ENCODE measurements at places on chromosomes 7 and 10.

DNA sequence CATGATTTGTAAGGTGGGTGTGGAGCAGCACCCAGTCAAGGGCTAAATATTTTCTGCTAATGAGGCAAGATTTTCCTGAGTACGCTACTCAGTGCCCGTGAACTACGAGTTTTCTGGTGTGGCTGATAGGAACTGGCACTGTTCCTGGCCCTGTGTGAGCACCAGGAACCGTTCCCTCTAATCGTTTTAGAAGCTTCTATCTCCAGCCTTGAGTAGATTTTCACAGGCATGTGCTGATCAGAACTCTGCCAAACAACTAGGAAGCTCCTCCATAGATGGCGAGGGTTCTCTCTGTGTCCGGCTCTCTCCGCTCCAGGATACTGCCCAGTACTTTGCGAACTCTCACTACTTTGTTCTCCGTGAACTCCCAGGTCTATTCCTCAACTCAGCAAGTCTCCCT lies 17.7 kb downstream of the TRIM4 start:
- DNase-seq: no peak
- no peaks in the 10 kb centered on the region for H3K4me1 ChIP-seq
- peaks cover 47% of the 10 kb centered on the region for H3K36me3 ChIP-seq
- no peak overlapping the region for H3K4me3 ChIP-seq
- no peaks in the 10 kb centered on the region for H3K27me3 ChIP-seq

DNA sequence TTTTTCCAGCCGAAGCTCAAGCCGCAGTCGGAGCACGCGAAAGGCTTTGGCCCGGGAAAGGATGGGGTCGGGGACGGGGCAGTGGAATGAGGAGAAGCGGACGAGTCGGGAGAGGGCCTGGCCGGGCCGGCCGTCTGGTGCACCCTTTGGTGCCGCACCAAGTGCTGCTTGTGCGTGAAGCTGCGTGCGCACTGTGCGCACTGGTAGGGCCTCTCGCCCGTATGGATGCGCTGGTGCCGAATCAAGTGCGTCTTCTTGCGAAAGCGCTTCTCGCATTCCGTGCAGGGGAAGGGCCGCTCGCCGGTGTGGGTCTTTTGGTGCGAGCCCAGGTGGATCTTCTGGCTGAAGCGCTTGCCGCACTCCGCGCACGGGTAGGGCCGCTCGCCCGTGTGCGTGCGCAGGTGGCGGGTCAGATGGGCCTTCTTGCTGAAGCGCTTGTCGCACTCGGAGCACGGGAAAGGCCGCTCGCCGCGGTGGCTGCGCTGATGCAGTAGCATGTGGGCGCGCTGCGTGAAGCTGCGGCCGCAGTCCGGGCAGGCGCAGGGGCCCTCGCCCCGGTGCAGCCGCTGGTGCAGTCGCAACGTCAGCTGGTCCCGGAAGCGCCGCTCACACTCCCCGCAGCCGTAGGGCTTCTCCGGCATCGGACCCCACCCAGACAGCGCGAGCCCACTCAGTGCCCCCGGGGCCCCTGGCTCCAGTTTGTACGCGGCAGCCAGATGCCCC lies 7.8 kb downstream of the ZNF467 start:
- no peaks in the 10 kb centered on the region for H3K4me1 ChIP-seq
- DNase-seq: no peak
- no peak overlapping the region for H3K4me3 ChIP-seq
- H3K27me3 ChIP-seq: no peaks in the 10 kb centered on the region
- no peak overlapping the region for H3K27ac ChIP-seq

GRCh38 chr7:122616951-122617350 lies 82.0 kb downstream of the RNF133 start:
- H3K36me3 ChIP-seq: no peaks in the 10 kb centered on the region
- no peaks in the 10 kb centered on the region for H3K27me3 ChIP-seq
- no peak for DNase-seq
- H3K4me1 ChIP-seq: no peaks in the 10 kb centered on the region

GRCh38 chr7:77579797-77580196 lies 42.7 kb downstream of the PTPN12 start:
- peaks cover 5% of the 10 kb centered on the region for H3K4me1 ChIP-seq
- H3K4me3 ChIP-seq: no peak overlapping the region
- H3K36me3 ChIP-seq: peaks cover 4% of the 10 kb centered on the region
- DNase-seq: no peak

DNA sequence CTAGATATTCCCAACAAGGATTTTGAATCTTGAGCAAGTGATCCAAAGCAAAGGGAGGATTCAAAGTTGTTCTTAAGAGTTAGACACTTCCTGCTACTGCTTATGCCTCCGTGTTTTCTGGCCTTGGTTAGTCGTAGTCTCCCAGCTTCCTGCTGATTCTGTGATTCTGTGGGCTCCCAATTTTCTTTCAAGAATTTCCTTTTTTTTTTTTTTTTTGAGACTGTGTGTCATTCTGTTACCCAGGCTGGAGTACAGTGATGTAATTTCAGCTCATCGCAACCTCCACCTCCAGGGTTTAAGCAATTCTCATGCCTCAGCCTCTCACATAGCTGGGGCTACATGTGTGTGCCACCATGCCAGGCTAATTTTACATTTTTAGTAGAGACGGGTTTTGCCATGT lies 4.4 kb upstream of the ITGB8 start:
- H3K4me3 ChIP-seq: no peak overlapping the region
- H3K4me1 ChIP-seq: peaks cover 4% of the 10 kb centered on the region
- no peaks in the 10 kb centered on the region for H3K27me3 ChIP-seq
- no peak overlapping the region for H3K27ac ChIP-seq

- H3K27me3 ChIP-seq: no peaks in the 10 kb centered on the region
- H3K27ac ChIP-seq: peak overlapping the region; percentile 64
- no peak overlapping the region for H3K4me3 ChIP-seq
- DNase-seq: no peak
- H3K4me1 ChIP-seq: peaks cover 27% of the 10 kb centered on the region
- no peaks in the 10 kb centered on the region for H3K36me3 ChIP-seq
Measured at GRCh38 chr7:40701836-40702551, 567.2 kb downstream of the SUGCT start.

Data from thoracic aorta (tissue), 2 donors.